ENCODE measurements at places on chromosomes 2 and 18.

DNA sequence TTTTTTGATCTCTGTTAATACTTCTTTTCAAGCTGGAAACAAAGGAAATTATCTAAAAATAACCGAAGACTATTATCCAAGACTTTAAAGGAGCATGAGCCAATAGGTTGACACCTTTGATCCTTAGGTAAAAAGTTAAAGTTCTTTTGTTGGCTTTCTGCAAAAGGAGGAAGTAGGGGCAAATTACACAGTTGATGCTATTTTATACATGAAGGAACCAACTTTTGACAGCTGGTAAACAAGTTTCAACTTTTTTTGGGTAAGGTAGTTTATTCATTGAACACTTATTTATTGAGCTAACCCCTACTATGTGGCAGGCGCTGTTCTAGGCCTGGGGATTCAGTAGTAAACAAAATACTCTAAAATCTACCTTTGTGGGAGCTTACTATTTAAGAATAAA lies 66.6 kb upstream of the ZEB2 start:
- no peak for DNase-seq

DNA sequence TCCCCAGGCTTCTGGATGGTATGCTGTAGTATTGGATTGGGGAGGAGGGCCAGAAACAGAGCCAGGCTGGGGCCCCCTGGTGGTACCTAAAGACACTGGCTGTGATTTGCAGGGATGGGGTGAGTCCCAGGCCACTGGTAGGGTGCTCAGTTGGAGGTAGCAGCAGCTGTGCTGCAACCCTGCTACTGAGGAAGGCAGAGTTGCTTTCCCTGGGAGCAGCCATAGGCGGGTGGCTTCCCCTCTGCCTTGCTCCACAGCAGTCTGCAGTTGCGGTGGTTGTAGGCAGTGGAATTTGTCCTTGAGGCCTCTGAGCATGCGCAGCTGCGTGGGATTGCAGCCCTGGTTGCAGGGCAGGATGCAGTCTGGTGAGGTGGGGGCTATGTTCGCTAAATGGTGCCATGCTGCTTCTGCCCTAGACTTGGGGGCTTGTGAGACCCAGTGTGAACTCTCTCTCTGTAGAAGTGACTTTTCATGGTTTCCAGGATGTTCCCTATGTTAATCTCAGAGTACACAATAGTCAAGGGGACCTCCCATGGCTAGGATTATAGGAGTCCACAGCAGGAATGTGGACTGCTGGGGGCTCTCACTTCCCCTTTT lies 443.5 kb downstream of the XIRP2 start:
- peak; percentile 50 for DNase-seq

- no peak for DNase-seq
Measured at GRCh38 chr18:13570856-13571495, 155.4 kb downstream of the FAM210A start.

- DNase-seq: peak; percentile 25
Measured at GRCh38 chr2:119523952-119524694, at the start of gene SCTR. Gene SCTR (minus strand): TSS chr2:119524483. CDS start chr2:119524226, 257 bp downstream.

- no peak for DNase-seq
Measured at GRCh38 chr2:181471783-181472182, 14.6 kb downstream of the ITGA4 start.

DNA sequence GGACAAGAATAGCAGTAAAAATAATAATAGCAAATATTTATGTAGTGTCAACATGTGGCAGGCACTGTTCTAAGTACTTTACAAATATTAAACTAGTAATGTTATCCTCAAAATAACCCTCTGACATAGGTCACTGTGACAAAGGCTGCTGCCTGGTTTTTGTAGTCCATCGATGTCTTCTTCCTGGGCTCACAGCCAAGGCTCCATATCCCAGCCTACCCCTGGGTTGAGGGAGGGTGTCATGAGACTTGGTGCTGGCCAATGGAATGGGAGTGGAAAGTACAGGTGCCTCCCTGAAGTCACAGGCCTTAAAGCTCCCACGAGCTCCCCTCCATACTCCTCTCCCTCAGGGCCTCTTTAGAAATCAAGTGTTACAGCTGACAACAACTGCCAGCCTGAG lies 159.3 kb downstream of the CYRIA start:
- DNase-seq: no peak

- DNase-seq: no peak
Measured at GRCh38 chr18:40577239-40577980, 1377.6 kb upstream of the PIK3C3 start.

GRCh38 chr2:208584378-208584985 lies 177.9 kb downstream of the PTH2R start:
- DNase-seq: no peak

GRCh38 chr18:40061086-40061485 lies 1893.9 kb upstream of the PIK3C3 start:
- no peak for DNase-seq

DNA sequence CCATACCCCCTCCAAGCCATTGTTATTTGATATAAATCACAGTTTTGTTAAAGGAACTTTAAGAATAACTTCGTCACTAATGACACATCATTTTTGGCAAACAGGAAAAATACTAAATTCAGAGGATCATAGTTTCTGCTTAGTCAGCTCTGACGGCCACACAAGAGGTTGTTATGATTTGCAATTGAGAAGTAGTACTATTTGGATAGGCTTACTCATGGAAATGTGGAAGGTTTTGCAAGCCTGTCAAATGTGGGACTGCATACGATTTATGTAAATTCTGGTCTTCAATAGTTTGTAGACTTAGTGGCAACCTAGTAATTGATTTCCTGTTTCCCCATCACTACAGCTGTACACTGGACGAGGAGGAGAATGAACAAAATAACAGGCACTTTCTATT lies 108.1 kb downstream of the ARHGEF33 start:
- no peak for DNase-seq

DNA sequence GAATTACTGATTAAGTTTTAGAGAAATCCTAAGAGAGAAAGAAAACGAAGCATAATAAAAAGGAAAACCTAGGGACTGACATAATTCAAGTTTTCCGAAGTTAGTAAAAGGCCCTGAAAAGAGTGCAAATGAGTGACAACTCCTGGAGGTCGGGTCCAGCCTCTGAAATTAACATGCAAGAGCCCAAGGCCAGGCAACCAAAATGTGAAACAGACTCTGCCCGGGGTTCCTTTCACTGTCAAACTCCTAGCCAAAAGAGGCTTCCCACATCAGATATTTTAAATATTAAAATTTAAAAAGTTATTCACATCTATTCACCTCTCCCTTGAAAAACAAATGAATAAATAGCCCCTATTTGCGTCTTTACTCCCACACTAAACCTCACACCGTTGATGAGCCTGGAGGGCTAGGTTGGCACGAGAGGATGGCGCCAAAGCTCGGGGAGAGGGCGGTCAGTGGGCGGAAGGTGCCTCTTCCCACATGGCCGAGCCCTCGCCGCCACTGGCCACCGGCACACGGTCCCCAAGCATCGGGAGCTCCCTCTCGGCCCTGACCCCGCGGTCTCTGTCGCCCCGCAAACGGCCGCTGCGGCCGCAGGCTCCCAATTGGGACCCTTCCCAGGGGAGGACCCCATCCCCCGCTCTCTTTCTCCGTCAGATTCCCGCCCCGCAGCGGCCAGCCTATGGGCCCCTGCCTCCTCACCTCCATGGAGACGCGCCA lies 630 bp downstream of the PPM1G start:
- peak; percentile 33 for DNase-seq

DNA sequence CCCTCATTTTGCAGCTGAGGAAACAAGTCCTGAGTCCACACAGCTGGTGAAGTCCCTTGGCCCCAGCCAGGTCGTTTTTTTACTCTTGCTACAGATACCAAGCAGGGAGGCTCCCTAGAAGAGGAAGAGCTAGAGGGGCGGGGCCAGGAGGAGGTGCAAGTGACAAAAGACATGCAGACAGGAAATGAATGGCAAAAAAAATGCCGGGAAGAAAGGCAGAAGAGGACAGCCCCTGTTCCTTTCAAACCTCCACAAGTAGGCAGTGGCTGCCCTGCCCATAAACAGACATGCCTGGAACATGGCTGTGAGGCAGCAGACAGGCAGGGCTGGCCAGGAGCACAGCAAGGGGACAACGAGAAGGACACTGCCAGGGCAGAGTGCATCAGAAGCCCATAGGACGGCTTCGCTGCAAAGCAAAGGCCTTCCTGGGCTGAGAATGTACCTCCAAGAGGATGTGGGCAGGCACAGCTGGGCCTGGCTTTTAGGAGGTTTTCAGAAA lies 108.7 kb downstream of the ZBTB7C start:
- no peak for DNase-seq
